ENCODE measurements at places on chromosomes 12 and 14.

DNA sequence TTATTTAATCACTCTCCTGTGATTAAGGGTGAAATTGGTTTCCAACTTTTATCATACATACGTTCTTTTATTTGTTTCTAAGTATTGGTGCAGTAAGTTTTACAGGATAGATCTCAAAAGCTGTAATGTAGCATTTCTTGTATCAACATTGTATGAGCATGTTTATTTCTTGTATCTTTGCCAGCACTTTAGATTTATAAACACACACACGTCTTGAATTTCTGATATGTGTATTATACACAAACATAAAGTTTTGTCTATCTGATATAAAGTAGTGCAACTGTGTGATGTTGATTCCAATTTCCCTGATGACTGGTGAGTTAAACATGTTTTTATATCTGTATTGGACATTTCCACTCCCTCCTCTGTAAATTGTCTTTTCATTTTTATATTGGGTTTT is 134.7 kb downstream of the NOVA1 start:
- no peak for DNase-seq

- no peak for DNase-seq
Measured at GRCh38 chr12:27180906-27181505, 63.1 kb upstream of the STK38L start.

GRCh38 chr14:102500158-102500662 is 9.4 kb downstream of the ANKRD9 start:
- DNase-seq: peak; percentile 47

DNA sequence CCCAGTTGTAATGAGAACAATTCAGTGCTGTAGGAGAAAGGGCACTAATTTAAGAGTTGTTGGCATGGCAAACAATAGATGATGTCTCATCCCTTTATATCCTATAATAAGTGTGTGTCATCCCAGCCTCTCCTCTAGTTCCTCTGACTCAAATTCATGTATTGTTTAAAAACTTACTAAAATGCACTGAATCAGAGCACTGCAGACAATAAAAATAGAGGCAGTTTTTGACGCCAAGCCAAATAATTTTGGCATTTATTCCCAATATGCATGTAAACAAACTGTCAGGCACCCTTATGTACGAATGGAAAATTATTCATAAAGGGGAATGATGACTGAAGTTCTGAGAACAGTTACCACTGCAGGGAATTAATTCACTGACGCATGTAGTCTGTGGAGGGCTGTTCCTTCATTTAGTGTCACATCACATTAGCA is 57.9 kb upstream of the TMX1 start:
- peak; percentile 50 for DNase-seq

DNA sequence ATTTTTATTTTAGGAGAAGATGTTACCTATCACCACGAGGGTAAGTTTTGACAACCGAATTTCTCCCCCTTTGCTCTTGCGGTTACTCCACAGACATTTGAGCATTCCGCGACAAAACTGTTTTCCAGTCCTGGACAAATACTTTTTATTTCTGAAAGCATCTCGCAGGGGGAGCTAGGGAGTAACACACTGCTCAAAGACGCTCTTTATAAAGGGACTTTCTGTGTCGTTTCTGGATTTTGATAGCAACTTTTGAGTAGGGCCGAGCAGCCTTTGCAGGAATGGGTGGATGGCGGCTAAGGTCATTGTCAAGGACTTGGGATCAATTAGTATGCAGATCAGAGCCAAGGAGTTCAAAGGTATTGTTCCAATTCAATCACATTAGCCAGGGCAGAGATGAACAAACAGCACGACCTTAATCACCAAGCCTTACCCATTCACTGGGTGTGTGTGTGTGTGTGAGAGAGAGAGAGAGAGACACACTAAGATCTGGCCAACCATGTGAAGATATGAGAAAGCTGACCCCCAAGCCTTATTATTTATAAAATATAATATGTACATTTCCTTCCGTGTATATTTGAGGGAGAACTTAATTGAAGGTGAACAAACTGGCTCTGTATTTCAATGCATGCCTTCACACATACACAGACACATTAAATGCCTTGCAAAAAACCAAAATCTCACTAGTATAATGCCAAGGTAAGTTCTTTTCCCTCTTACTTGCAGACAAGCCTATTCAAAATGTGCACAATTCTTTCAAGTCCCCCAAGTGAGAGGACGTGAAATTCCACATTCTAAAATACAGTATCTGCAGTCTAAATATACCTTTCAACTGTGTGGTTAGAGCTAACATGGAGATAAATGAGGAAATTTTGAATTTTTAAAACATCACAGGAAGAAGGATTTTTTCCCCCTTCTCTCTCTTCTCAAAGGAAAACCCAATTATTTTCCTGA is 613.8 kb downstream of the VRK1 start:
- no peak for DNase-seq

DNA sequence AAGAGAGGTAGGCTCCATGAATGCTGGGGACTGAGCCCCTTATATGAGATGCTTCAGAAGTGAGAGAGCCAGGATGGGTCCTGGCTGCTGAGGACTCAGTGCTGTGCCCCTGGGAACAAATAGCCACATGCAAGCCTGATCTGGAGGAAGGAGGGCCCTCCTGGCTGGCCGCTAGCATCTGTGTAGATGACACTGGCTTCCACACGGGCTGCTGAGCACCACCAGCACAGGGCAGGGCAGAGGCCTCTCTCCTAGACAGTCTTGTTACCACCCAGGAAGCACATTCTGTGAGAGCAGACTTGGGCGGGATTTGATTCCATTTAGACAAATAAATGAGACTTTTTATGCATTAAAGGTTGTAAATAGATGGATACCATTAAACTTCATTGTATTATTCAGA is 48.0 kb downstream of the ZNF664 start:
- DNase-seq: no peak

DNA sequence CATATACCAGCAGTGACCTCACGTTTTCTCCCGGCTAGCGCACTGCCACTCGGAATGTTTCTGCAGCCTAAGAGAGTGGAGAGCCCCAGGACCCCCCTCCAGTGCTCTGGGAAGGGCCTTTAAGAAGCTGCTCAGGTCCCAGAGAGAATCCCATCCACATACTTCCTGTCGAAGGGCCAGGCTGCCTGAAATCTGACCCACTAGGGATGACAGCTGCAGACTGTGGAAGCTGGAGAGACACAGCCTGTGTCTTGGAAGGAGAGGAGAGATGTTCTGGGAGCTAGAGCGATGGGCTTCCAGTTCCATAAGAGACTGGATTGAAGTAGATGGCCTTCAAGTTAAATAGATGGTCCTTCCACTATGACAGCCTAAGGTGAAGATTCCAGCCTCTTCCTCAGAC is 54.4 kb downstream of the IQSEC3 start:
- no peak for DNase-seq

DNA sequence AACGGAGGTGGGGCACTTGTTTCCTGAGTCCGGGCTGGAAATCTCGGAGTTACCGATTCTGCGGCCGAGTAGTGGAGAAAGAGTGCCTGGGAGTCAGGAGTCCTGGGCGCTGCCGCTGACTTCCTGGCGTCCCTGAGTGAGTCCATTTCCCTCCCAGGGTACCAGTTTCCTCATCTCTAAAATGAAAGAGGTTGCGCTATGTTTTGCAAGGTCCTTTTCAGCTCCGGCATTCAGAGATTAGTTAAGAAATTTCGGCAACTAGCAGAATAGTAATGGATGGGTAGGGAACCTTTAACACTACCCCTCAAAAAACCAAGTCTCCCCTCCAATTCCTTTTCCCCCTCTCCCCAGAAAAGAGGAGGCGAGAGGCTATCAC is 724 bp downstream of the BLOC1S1 start:
- DNase-seq: no peak

DNA sequence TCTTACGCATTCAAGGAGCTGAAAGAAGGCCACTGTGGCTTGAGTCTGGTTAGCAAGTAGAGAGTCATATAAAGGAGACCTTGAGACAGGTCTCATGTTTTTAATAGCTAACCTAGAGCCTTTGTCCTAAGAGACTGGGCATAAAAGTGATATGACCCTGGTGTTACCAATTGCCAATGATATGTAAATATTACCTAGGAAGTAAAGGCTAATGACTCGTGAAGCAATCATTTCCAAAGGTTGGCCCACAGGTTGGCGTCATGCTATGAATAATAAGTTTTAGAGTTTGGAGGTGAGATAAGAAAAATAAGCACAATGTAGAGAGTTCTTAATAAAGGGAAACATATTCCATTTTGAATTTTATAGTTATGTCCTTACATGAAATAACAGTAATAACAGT is 116.6 kb upstream of the PLEKHA5 start:
- no peak for DNase-seq

- no peak for DNase-seq
Measured at GRCh38 chr12:4762773-4763172, 42.6 kb downstream of the GALNT8 start.

DNA sequence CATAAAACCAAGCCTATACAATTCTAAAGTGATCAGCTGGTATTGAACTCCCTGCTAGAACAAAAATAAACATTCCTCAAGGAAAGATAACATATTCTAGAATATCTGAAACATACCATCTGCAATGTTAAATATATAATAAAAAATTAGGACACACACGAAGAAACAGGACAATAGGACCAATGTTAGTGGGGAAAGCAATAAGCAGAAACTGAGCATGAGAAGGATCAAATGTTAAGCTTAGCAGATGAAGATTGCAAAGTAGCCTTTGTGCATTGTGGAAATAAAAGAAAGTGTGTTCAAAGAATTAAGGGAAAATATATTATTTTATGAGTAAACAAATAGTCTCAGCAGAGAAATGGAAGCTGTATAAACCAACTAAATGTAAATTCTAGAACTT is 180.8 kb downstream of the EPS8 start:
- no peak for DNase-seq

DNA sequence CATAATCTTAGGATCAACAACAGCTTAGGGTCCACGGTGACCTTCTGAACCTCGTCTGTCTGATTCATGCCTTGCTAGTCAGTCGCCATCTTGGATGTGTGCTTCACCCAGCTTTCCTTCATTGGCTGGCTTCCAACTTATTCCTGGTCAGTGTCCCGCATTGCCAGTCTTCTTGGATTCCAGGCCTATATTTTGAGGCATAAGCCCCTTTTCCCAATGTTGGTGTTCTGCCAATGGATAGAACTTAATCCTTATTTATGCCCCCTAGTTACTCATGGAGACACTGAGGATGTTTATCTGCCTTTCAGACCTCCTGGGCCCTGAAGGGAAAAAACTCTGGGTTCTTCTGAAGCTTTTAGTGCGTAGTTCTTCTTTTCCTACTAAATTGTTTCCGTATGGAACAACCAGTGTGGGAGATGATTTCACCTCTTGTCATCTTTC is 5.8 kb downstream of the JDP2 start:
- DNase-seq: peak; percentile 42

DNA sequence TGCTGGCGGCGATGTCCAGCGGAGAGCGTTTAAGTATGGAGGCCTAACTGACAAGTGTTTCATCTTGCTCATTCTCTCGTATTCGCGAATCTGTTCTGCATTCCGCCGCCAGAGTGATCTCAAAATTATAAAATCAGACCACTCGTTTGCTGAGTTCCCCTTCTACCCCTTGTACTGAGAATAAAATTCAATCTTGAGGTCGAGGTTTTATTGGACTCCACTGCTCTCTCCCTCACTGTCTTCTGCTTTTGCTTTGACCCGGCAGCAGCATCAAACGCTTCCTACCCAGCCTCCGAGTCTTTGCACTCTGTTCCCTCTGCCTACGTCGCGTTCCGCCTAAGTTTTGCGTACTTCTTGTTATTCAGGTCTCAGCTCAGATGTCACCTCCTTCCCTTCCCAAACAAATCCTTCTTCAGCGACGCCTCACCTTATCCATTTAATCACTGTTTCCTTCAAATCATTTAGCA is 462 bp downstream of the KNTC1 start:
- no peak for DNase-seq

- DNase-seq: no peak
Measured at GRCh38 chr14:98904677-98905076, 367.3 kb downstream of the BCL11B start.

DNA sequence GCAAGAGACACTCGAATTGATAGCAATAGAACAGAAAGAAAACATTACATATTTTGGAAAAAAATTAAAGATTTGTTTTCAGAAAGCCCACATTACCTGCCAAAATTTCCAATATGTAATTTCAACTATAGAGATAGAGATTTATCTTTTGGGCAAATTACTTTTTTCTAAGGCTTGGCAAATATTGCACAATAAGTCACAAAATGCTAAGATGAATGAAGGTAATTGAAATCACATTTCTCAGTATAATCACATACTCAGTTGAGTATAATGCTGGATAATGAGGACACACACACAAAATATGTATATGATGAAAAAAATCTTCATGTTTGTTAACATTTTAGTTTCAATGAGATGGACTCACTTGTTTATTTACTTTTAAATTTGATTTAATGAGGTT is 189.2 kb upstream of the STXBP6 start:
- no peak for DNase-seq

- DNase-seq: no peak
Measured at GRCh38 chr12:108090932-108091678, 38.0 kb upstream of the WSCD2 start.

DNA sequence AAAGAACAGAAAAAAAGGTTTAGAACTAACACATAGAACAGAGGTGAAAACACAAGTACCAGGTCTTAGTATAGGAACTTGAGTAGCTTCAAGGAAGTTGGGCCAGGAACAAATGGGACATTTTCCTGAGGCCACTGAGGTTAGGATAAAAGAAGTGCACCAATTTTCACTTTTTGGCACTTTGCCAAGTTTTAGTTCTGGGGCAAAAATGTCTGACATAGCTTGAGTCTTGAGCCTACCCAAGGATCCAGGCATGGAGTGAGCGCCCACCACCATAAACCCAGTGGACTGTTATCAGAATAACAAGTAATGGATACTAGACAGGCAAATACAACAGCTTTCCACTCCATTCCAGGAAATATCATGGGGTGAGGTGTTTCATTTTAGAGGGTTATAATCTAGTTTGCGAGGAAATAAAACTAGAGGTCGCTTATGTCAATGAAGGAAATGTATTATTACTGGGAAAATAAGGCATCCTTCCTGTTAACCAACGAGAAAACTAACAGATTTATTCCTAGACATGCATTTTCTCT is 199.7 kb upstream of the HMGA2 start:
- DNase-seq: no peak

DNA sequence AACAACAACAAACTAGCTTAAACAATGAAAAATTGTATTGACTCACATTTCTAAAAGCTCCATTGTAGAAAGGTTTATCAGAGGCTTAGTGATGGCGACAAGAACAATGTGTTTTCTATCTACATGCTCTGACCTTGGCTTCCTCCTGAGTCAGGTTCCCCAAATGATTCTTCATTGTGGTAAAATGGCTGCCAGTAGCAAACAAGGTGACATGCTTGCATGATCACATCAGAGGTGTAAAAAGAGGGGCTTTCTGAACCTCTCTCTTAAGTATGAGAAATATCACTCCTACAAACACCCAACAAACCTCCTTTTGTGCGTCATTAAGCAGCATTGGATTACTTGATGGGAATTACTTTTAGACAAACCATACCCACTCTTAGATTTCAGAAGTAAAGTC is 252.4 kb upstream of the SYT1 start:
- no peak for DNase-seq

Measured in AG09319 (cell line).